NCI-H146 (cell line): ENCODE measurements at places on chromosomes 1 and 21.
A peak's percentile ranks its signal among the peaks of the same experiment; 100 is the strongest.

GRCh38 chr1:186605762-186606350 lies 74.4 kb downstream of the PTGS2 start:
- peak; percentile 6 for DNase-seq

GRCh38 chr1:202593845-202594244 lies 116.4 kb downstream of the SYT2 start:
- DNase-seq, result no peak

GRCh38 chr1:112575154-112575804 lies 43.7 kb downstream of the ST7L start:
- no peak for DNase-seq

- DNase-seq, result no peak
These were observed 1.4 kb downstream of the CDA start for GRCh38 chr1:20590306-20590777.

DNA sequence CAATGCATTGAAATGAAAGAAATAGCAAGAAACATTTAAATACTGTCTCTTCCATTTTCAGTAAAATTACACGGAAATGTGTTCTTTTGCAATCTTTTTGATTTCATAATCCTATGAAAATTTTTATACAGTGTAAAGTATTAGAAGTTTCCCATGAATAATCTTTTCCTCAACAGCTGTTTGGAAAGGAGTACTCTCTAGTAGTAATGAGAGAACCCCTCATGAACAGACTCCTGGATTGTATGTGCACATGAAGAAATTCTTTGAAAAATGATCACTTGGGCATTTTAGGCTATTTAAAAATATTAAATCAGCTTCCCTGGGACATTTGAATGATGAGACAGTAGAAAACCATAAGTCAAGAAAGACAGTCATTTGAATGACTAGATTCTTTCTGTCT lies 64.4 kb downstream of the LHX9 start:
- DNase-seq, result no peak

GRCh38 chr1:214003233-214003632 lies 15.5 kb downstream of the PROX1 start:
- DNase-seq, result no peak

GRCh38 chr1:155859881-155860871 lies 809 bp downstream of the SYT11 start:
- DNase-seq, result peak; percentile 95

GRCh38 chr1:18951818-18952391 lies 4.6 kb downstream of the IFFO2 start:
- DNase-seq, result no peak

- no peak for DNase-seq
These were observed 26.2 kb downstream of the ATP8B2 start for GRCh38 chr1:154351363-154352068.

- DNase-seq, result no peak
These were observed 18.5 kb downstream of the ANKRD13C start for GRCh38 chr1:70336050-70336449.

DNA sequence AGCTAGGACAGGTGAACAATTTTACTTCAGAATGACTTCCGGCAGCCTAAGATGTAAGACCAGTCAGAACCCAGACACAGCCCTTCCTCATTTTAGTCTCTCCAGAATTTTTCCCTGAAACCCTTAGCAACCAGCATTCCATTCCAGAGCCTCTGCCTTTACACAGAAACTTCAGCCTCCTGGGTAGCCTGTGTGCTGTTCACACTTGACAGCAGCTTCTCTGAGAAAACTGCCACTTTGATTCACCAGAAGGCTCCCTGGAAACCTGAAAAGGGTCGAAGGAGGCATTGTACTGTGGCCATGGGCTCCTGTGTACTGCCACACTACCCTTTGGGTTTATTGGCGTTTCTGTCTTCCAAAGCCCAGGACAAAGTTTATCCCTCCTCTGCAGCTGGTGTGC lies 17.4 kb downstream of the HYI start:
- DNase-seq, result no peak

- DNase-seq, result peak; percentile 30
These were observed 19.3 kb downstream of the HS2ST1 start for GRCh38 chr1:86933562-86934377.

DNA sequence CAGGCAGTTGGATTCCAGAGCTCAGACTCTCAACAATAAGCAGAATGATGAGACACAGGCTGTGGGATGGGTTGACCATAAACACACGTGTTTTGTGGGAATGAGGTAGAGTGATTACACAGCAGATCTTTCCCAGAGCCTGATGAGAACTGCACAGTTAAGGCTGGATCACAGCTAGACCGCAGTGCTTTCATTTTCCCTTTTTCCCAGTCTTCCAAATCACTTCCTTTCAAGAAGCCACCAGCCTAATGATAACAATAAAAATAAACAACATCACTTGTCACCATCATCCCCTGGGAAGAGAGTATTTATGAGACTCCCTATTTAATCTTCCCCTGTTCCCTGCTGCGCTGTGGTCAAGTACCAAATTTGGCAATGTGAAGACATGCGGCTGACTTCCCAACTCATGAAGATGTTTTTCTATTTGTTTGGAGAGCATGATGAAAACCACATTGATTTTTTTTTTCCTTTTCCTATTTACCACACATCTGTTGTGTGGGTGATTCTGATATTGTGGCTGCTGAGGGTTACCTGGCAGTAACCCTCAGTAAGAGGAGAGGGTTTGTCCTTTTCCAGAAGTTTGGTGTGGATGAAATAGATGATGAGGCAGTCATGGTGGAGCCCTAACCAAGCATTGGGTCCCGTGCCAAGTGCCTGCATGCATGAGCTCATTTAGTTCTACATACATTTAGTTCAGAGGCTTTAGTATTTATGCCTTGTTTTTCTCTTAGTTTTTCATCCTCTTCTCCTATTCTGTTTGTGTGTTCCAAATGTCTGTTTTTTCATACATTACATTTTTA lies 248.9 kb upstream of the HOOK1 start:
- no peak for DNase-seq

GRCh38 chr1:5649166-5649551 lies 343.1 kb downstream of the NPHP4 start:
- DNase-seq, result no peak

- DNase-seq, result no peak
These were observed 101.0 kb upstream of the CASZ1 start for GRCh38 chr1:10897321-10897980.

- peak; percentile 58 for DNase-seq
These were observed 12.5 kb downstream of the SLC9A1 start for GRCh38 chr1:27142464-27142863.

DNA sequence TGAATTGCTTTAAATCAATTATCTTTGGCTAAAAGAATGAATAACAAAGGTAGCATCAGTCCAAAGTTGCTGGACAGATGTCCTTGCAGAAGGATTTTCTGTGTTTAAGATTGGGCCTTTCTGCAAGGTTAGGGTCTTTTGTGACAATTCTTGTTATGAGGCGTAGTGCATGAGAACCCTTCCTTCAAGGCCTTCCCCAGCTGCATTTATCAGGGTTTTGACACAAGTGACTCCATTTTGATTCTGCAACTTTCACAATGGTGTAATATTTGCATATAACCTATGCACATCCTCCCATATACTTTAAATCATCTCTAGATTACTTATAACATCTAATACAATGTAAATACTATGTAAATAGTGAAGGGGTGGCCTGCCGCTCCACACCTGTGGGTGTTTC lies 1.1 kb upstream of the SETD4 start:
- no peak for DNase-seq

DNA sequence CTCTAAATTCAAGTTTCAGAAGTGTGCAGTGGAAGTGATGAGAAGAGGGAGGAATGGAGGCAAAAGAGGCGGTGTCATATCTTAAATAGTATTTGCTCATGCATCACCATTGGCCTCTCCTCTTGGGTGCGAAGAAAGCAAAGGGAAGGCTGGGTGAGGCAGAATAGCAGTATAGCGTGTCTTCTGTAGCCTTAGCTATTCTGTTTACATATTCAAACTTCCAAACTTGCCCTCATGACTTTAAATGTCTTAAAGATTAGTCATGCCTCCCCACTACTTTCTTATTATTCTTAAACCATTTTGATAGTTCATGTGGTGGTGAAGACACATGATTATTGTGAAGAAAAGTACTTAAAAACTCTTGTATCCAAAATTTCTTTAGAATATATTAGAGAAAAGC lies 104.6 kb upstream of the TENT5C start:
- no peak for DNase-seq

- no peak for DNase-seq
These were observed 36.7 kb downstream of the SYT2 start for GRCh38 chr1:202673531-202673930.

DNA sequence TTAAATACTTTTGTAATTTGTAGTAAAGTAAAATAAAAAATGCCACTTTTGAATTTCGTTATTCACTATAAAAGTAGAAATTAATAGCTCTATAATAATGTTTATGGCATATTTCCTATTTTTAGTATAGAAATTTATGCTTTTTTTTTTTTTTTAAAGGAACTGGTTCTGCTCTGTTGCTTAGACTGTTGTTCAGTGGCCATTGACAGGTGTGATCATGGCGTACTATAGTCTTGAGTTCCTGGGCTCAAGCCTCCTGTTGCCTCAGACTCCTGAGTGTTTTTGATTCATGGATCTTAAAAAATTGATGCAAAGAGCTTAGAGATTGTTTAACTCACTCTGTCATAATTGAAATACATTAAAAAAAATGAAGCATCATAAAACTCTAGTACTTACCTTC lies 53.6 kb downstream of the RPS6KC1 start:
- DNase-seq, result no peak

- DNase-seq, result no peak
These were observed 850.2 kb upstream of the ADAMTS5 start for GRCh38 chr21:27817074-27817473.

- no peak for DNase-seq
These were observed 31.8 kb upstream of the JUN start for GRCh38 chr1:58815686-58816071.

DNA sequence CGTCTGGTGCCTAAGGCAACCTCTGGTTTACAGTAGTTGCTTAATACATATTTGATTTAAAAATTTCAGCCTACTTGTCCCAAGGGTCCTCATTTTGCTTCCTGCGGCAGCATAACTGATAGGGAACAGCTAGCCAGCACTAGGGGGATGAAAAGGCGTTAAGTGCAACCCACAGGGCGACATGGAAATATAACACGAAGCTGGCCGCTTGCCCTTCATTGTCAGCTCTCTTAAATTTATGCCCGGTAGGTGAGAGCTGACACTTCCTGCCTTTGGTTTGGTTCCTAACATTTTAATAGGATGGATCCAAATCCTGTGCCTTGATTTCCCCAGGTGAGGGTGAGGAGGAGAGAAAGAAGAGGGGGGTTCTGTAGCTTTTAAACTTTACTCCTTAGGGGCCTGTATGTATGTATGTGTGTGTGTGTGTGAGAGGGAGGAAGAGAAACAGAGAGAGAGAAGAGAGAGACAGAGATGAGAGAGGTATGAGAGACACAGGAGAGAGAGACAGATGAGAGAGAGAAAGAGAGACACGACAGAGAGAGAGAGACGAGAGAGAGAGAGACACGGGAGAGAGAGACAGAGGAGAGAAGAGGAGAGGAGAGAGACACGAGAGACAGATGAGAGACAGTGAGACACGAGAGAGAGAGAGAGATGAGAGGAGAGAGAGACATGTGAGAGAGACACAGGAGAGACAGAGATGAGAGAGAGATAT lies 938 bp upstream of the ACTN2 start:
- DNase-seq, result peak; percentile 4
